NCI-H1436 (cell line): ENCODE measurements at places on chromosomes 16 and 17.

DNA sequence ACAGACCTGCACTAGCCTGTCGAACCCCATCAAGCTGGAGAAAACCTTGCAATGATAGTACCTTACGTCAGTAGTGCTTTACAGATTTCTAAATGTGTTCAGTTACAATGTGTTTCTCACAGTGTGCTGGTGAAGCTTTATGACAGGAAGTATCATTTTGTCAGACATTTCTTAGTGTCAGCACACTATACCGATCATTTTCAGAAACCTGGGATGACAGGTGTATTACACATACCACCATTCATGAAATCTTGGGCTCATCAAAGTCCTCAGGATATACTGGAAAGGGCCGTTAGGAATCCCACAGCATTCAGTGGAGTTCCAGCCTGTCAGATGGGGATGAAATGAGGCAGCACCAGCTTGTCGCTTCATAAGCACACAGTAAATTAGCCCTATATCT lies 27.3 kb downstream of the TTC19 start:
- DNase-seq = no peak

- DNase-seq = no peak
Observed at GRCh38 chr16:88712362-88712979, 6.2 kb downstream of the CTU2 start.

- DNase-seq = no peak
Observed at GRCh38 chr17:5705876-5706576, 121.7 kb upstream of the NLRP1 start.

- DNase-seq = no peak
Observed at GRCh38 chr16:75718452-75718851, 7.8 kb downstream of the CPHXL start.

GRCh38 chr17:71032746-71033273 lies 863.5 kb downstream of the KCNJ2 start:
- DNase-seq = peak; percentile 66

DNA sequence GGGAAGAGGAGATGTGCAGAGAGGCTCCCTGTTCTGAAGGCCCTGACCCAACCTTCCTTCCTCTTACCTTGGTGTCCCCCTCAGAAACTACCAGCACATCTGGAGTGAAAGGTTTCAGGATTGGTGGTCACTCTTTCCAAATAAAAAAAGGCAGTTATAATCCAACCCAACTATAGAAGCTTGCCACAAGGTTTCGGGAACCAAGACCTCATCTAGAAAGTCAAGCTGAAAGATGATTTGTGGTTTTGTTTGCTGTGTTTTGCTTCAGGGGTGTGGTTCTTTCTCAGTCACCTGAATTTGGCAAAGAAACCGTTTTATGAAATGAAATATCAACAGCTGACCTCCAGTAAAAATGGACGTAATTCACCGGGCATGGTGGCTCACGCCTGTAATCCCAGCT lies 19.3 kb downstream of the SHMT1 start:
- DNase-seq = no peak

- DNase-seq = no peak
Observed at GRCh38 chr17:21535686-21536375, 156.5 kb upstream of the KCNJ18 start.

- DNase-seq = no peak
Observed at GRCh38 chr17:63675607-63676546, 24.0 kb downstream of the LIMD2 start.
